ENCODE measurements at places on chromosomes 2 and 18. TPM values are rescaled to one million over a fixed set of nuclear protein-coding genes. Genes with fewer than 3 reads are reported as not detected.

DNA sequence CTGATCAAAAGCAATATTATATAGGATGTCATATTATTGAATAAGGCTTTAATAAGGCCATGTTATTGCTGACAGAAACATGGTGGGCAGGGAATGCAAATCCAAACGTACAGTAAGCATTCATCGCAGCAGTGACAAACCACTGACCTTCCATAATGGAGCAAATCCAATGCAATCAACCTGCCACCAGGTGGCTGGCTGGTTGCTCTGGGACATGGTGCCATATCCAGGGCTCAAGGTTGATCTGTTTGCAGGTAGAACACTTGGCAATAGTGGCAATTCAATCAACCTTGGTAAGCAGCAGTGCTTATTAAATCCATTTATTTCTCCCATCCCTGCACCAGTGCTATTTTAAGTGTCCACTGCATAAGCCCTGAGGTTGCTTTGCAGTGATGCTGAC lies 75.4 kb downstream of the CERKL start:
- H3K36me3 ChIP-seq = no peaks in the 10 kb centered on the region
- H3K4me3 ChIP-seq = no peak overlapping the region
- no peak overlapping the region for H3K27ac ChIP-seq
- peaks cover 7% of the 10 kb centered on the region for H3K27me3 ChIP-seq
- no peak for DNase-seq

- H3K4me1 ChIP-seq = no peaks in the 10 kb centered on the region
- no peak overlapping the region for H3K4me3 ChIP-seq
- no peaks in the 10 kb centered on the region for H3K36me3 ChIP-seq
- H3K27me3 ChIP-seq = no peaks in the 10 kb centered on the region
- H3K27ac ChIP-seq = no peak overlapping the region
Measured at GRCh38 chr2:235939471-235939870, 228.7 kb downstream of the GBX2 start.

DNA sequence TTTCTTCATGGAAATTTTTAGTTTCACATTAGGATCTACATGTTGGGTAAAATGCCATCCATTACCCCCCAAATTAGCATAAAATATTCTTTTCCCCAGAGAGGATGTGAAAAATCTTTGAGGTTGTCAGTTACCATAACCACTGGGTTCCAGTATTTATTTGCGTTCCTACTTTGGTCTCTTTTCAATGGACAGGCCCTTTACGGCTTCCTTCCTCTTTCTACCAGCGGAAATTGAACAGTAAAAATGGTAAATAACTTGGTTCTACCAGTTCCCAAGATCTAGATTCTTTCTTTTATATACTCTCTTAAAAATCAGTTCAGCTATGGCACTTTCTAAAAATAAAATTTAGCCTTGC lies 169.2 kb upstream of the APCDD1 start:
- H3K27ac ChIP-seq = no peak overlapping the region
- H3K4me3 ChIP-seq = no peak overlapping the region
- no peaks in the 10 kb centered on the region for H3K27me3 ChIP-seq

DNA sequence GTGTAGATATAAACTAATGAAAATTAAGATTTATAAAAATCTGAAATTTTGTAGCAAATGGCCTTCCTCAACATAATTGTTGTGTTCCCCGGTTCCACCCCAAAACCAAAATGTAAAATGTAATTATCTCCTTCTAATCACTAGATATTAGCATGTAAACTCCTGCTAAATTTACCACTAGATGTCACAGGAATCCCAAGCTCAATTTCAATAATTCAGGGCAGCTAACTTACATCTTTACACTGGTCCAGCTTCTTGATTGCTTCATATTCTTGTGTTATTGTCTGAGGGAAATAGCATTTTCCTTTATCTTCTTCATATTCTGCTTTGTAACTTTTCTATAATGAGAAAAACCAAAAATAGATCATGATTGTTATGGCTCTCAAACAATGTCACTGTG lies 42.6 kb downstream of the NEB start:
- no peak overlapping the region for H3K27ac ChIP-seq
- H3K4me1 ChIP-seq = no peaks in the 10 kb centered on the region

DNA sequence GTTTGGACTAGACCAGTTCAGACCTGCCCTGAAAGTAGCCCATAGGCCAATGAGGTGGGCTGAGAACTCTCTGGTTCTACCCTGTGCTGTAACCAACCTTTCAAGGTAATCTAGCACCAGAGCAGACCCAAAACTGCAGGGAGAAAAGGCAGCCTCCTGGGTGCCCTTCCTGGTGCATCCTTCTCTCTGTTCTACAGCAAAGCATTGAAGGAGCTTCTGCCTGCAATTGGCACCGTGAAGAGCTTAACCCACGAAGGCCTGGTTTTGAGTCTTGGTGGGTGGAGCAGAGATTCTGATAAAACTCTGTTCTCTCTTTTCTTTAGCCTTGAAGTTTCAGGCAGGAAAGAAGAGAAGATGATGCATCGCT lies 55.5 kb downstream of the LIPG start:
- H3K36me3 ChIP-seq = no peaks in the 10 kb centered on the region
- peaks cover 17% of the 10 kb centered on the region for H3K27me3 ChIP-seq
- no peaks in the 10 kb centered on the region for H3K4me1 ChIP-seq
- no peak overlapping the region for H3K27ac ChIP-seq
- no peak for DNase-seq

DNA sequence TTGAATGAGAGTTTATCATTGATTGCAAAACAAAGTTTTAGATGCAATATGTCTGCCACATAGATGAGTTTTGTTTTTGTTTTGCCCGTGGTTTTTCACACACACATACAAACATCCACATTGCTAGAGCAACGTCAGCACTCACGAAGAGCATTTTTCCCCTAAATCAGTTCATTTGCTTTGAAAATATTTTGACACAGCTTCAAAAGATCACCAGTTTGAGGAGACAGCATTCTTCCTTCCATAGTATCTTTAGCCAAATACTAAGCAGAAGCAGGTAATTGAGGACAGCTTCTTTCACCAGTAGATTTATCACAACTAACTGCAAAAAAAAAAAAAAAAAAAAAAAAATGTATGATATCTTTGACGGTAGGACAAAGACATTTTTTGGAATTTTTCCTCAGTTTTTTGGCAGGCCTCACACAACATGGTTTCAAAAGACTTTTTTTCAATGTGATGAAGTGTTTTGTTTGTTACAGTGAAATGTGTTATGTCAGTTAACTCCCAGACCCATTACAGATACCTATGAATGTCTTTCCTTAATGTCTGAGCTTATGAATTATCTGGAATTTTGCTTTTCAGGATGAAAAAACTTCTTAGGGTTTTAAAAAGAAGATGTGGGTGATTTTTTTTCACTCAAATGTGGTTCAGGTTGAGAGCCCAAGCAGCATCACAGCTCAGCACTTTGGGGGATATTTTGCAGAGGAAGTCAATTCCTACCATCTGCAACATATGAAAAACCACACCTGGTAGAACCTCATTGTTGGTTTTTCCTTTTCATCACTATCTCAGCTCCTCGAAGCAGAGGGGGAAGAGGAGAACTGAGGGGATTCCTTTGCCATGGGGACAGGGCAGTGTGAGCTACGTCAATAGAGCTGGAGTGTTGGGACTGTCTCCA lies 31.6 kb downstream of the AOX1 start:
- peaks cover 6% of the 10 kb centered on the region for H3K27me3 ChIP-seq
- DNase-seq = no peak
- H3K4me3 ChIP-seq = no peak overlapping the region

DNA sequence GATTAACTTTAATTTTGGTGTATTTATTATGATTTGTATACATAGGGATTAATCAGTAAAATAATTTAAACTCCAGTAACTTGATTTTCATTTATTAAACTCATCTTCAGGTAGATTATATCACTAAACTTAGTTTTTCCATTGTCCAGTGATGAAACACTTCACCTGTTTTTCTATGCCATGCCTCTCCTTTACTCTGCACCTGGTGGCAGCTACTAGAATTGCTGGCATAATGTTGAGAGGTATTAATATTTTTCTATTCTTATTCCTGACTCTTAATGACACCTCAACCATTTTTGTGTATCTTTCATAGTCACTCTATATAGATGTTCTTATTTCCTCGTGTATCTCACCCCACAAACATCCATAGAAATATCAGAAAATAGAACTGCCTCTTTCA lies 940.3 kb upstream of the CRIM1 start:
- no peaks in the 10 kb centered on the region for H3K4me1 ChIP-seq
- no peak for DNase-seq

DNA sequence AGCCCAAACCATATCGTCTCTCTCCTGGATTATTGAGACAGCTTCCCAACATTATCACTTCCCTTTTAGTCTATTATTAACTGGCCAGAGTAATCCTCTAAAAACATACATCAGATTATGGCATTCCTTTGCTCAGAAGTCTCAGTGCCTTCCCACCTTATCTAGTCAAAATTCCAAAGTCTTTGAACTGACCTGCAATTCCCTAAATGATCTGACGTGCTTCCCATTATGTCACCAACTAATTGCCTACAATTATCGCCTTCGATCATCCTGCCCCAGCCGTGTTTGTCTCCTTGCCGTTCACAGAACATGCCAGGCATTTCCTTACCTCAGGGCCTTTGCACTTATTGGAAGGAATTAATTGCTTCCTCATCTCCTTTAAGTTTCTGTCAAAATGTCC lies 332.4 kb downstream of the IRS1 start:
- no peaks in the 10 kb centered on the region for H3K36me3 ChIP-seq
- no peak for DNase-seq
- peaks cover 4% of the 10 kb centered on the region for H3K27me3 ChIP-seq

GRCh38 chr2:85577386-85578242 lies at the start of gene VAMP8:
Gene VAMP8, plus strand, starts transcription at chr2:85577586. Its CDS starts 61 bp downstream, at chr2:85577647.
- H3K4me3 ChIP-seq = peak within 1 kb of the TSS; percentile 95
- H3K4me1 ChIP-seq = peaks cover 37% of the 10 kb centered on the region
- peak; percentile 73 for DNase-seq
- peaks cover 2% of the 10 kb centered on the region for H3K27me3 ChIP-seq
- peak within 1 kb of the TSS; percentile 85 for H3K27ac ChIP-seq

The PROKR1 gene
- not detected for total RNA-seq

The FAM237A gene
- not detected for total RNA-seq

The PCARE gene
- total RNA-seq = not detected

The RND3 gene
- not detected for total RNA-seq

The TUBA4B gene
- not detected for total RNA-seq

The FBXO41 gene
- total RNA-seq = 32.3 TPM

The ABCB11 gene
- not detected for total RNA-seq
